Prostate gland (tissue), 2 donors: ENCODE measurements at places on chromosomes 11 and 22. TPM values are rescaled to one million over a fixed set of nuclear protein-coding genes. Genes with fewer than 3 reads are reported as not detected.

- no peak for DNase-seq
Measured at GRCh38 chr11:638631-639331, 1.7 kb downstream of the DRD4 start.

- DNase-seq: no peak
Measured at GRCh38 chr11:30481330-30481729, 104.8 kb downstream of the MPPED2 start.

Gene TRAF6
- total RNA-seq: 19.0 TPM

DNA sequence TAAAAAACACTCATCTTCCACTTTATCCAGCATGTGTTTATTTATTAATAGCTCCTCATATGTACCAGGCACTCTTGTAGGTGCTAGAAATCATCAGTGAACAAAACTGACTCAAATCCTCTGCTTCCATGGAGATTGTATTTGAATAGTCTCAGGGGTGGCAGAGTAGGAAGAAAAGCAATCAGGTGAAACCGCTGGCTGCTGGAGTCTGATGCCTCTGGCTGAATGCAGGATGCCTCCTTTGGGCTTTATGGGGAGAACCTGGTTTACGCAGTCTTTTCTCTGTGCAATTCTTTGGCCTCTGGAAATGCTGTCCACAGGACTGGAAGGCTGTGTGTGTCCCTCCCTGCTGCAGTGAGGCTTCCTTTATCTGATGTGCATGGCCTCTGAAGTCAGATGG is 12.8 kb upstream of the OSBP2 start:
- DNase-seq: no peak

DNA sequence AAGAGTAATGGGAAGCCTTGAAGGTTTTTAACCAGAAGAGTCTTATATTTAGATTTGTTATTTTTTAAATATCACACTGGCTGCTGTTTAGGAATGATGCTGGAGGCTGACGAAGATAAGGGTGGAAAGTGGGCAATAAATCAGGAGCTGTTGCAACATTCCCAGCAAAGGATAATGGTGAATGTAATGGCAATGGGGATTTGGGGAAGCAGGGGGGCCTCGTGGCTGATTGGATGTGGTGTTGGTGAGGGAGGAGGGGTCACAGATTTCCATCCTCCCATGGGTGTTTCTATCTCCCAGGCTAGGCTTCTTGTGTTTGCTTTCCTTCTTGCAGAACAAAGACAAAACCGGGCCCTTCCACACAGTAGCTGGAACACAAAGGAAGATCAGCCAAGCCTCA is 80.8 kb downstream of the PIWIL4 start:
- no peak for DNase-seq

Gene MS4A14
- 0.23 TPM for total RNA-seq

DNA sequence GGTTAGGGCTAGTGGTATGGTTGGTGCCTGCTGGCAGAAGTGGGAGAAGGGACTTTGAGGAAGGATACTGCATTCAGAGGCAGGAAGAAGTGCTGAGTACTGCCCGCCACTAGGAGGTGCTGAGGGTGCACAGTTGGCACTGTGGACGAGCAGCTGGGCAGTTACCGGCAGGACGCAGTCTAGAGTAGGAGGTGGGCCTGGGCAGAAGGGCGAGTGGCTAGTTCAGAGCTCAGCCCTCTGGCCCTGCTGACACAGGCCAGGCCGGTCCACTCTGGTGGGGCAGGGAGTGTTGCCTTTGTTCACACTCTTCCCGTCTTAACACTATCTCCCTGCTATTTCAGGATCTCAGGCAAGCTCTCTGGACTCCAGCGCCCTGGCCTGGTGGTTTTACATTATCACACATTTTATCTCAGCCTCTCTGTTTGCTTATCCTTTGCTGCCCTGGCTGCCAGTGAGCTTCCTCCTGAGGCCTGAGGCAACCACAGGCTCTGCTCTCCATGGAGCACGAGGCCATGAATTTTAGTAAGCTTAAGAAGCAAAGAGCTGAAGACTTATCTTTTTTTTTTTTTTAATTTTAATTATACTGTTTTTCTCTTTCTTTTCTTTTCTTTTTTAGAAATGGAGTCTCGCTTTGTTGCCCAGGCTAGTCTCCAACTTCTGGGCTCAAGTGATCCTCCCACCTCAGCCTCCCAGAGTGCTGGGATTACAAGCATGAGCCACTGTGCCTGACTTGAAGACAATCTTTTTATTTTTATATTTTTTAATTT is 26.9 kb downstream of the SNAP29 start:
- peak; percentile 87 for DNase-seq

- no peak for DNase-seq
Measured at GRCh38 chr22:46763051-46763705, 728 bp downstream of the TBC1D22A start.

- DNase-seq: no peak
Measured at GRCh38 chr11:76744186-76745043, 38.7 kb upstream of the TSKU start.
